A549 treated with CORT108297 at 1 μM for 4 hours (cell line): ENCODE measurements at places on chromosomes 7 and 10. TPM values are rescaled to one million over a fixed set of nuclear protein-coding genes. Genes with fewer than 3 reads are reported as not detected.

The LGI1 gene
- not detected in 5 replicates for total RNA-seq

The CCDC136 gene
- total RNA-seq = 1.7 to 3.0 TPM (median 2.4 TPM) in 5 replicates

The SCART1 gene
- total RNA-seq = 0.09 to 0.47 TPM (median 0.27 TPM) in 5 replicates

The CRHR2 gene
- total RNA-seq = not detected in 5 replicates
